ENCODE measurements at places on chromosomes 12 and 14.

GRCh38 chr14:30921305-30921704 is 46.9 kb downstream of the COCH start:
- DNase-seq, result no peak

DNA sequence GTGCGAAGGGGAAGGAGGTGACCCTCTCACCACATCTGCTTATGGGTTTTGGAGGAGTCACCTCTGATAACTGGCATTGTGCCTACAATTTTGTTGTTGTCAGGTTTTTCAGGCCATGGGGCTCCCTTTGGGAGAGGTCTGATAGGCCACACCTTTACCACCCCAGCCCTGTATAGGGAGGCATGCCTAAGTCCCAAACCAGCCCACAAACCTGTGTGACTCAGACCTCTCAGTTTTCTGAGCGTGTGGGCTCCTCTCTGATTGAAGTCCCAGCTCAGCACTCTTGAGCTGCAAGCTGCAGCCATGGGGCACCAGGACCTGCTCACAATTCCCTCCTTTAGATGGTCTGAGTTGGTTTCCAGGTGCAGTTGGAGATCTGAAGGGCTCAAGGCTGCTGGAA is 1429.3 kb upstream of the TMEM132C start:
- DNase-seq, result no peak

DNA sequence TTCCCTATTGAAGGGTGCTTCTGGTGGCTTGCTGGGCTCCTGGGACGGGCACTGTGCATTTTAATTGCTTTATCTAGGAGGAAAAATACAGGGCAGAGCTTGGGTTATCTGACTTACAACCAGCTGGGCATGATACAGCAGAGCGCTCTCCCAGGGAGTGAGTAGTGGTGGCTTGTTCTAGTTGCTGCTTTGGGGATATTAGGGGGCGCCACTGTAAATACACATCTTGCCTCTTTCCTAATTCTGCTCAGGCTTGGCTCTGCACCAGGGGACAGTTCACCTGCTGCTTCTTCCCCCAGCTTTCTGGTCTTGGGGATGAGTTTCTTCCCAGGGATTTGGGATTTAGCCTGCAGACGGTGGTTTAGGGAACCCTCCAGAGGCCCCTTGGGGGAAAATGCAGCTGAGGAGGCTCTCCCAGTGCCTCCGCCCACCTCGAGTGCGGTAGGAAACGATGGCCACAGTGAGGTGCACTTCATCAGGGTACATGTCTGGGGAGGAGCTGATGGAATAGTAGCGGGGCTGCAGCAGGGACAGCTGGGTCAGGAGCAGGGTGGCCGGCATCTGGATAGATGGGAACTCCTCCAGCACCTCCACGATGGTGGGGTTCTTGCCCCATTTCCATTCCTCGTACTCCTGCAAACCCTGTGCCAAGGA is 36.9 kb upstream of the FBXO21 start:
- no peak for DNase-seq

GRCh38 chr14:75566321-75566720 is 12.1 kb upstream of the FLVCR2 start:
- no peak for DNase-seq

- no peak for DNase-seq
Measured at GRCh38 chr12:65667932-65668331, 156.4 kb upstream of the HMGA2 start.

DNA sequence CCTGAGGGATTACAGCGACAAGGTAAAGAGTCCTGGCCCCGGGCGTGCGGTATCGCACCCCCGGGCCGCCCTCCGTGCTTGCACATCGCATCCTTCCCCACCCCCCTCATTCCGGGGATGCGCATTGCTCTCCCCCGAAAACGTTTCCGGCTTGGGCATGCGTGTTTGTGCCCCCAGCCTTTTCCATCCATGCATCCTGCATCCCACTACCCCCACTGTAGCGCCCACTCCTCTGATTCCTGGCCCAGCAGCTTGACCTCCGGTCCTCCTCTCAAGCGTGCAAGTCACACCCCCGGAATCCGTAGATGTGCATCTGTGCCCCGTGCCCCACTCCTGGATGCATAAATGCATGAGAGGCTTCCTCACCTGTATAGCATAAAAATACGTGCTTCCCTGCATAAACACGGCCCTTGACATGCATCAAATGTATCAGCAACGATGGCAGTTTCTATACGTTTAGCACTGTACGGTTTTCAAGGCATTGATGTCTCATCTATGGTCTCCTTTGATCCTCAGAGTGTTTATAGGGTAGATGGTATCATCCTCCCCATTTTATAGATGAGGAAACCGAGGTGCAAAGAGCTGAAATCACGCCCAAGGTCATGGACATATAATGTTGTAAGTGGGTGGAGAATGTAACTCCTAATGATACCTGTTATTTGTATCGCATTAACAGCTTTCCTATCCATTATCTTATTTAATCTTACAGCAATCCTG is 484 bp downstream of the RIC8B start:
- no peak for DNase-seq

DNA sequence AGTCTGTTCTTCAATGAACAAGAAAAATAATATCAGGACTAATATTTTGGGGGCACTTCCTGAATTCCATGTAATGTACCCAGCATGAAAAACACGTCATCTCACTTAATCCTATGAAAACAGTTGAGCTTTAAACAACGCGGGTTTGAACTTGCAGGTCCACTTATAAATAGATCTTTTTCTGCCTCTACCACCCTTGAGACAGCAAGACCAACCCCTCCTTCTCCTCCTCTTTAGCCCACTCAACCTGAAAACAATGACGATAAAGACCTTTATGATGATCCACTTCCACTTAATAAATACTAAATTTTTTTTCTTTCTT is 203.9 kb upstream of the KRR1 start:
- no peak for DNase-seq

DNA sequence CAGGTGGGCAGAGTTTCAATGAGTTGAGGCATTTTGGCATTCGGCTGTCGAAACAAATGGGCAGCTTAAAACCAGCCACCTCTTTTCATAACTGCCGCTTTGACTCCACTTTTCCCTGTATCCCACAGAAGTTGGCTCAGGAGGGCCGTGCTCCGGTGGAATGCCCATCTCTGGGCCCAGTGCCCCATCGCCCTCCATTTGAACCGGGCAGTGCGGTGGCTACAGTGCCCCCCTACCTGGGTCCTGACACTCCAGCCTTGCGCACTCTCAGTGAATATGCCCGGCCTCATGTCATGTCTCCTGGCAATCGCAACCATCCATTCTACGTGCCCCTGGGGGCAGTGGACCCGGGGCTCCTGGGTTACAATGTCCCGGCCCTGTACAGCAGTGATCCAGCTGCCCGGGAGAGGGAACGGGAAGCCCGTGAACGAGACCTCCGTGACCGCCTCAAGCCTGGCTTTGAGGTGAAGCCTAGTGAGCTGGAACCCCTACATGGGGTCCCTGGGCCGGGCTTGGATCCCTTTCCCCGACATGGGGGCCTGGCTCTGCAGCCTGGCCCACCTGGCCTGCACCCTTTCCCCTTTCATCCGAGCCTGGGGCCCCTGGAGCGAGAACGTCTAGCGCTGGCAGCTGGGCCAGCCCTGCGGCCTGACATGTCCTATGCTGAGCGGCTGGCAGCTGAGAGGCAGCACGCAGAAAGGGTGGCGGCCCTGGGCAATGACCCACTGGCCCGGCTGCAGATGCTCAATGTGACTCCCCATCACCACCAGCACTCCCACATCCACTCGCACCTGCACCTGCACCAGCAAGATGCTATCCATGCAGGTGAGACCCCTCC is 5.0 kb upstream of the RNU7-1 start:
- DNase-seq, result no peak

- no peak for DNase-seq
Measured at GRCh38 chr12:125387206-125387605, 322.0 kb downstream of the AACS start.

- DNase-seq, result no peak
Measured at GRCh38 chr12:15171012-15171655, 50.1 kb downstream of the RERG start.

- no peak for DNase-seq
Measured at GRCh38 chr14:95513291-95513690, 3.2 kb downstream of the SYNE3 start.

- DNase-seq, result no peak
Measured at GRCh38 chr12:93191956-93192355, 185.8 kb upstream of the NUDT4 start.

- DNase-seq, result no peak
Measured at GRCh38 chr12:86456776-86457175, 200.6 kb upstream of the MGAT4C start.

DNA sequence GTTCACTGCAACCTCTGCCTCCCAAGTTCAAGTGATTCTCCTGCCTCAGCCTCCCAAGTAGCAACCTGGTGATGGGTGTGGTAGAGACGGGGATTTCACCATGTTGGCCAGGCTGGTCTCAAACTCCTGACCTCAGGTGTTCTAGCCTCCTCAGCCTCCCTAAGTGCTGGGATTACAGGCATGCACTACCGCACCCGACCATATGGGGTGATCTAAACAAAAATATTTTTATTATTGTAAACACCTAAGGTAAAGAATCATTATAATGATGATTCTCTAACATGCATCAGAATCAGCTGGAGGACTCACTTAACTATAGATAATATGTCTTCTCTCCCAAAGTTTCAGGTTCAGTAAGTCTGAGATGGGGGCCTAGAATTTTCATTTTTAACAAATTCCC is 96.2 kb upstream of the ALG10 start:
- no peak for DNase-seq

GRCh38 chr12:127677537-127678131 is 589.3 kb upstream of the TMEM132C start:
- DNase-seq, result peak; percentile 33

DNA sequence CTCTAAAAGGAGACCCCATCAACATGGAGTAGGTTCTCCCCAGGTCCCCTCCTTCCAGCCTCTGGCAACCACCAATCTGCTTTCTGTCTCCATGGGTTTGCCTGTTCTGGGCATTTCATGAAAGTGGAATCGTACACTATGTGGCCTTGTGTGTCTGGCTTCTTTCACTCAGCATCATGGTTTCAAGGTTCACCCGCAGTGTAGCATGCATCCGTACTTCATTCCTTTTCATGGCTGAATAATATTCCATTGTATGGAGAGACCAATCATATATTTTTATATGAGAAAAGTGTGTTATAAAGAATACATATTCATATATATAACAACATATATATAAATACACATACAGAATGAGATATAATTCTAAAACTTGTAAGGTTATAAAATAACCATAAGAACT is 19.8 kb downstream of the NCOR2 start:
- DNase-seq, result no peak

DNA sequence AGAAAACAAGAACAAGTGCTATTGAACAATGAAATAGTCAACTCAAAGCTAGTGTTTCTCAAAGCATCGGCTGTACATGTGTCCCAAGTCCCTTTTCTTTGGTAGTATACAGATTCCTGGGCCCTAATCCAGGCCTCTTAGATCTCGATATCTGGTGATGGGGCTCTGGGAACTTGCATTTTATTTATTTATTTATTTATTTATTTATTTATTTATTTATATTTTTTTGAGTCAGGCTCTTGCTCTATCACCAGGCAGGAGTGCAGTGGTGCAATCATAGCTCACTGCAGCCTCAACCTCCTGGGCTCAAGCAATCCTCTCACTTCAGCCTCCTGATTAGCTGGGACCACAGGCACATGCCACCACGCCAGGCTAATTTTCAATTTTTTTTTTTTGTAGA is 17.1 kb downstream of the SYNDIG1L start:
- DNase-seq, result no peak

DNA sequence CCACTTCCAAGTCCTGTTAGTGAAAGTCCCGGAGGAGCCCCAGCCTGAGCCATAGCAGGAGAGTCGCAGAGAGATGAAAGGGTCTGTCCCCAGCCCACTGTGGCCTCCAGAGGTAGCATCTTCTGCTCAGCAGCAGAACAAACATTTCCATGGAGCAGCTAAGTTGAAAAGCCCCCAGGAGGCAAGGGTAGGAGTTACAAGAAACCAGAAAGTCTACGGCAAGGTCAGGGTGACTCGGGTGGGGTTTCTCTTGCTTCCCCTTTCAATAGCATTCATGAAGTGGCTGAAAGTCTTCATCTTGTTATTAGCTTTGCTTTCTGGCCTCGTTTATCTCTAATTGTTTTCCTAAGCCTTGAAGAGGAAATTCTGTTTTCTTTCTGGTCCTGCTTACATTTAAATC is 151.2 kb upstream of the DIO3 start:
- DNase-seq, result no peak

DNA sequence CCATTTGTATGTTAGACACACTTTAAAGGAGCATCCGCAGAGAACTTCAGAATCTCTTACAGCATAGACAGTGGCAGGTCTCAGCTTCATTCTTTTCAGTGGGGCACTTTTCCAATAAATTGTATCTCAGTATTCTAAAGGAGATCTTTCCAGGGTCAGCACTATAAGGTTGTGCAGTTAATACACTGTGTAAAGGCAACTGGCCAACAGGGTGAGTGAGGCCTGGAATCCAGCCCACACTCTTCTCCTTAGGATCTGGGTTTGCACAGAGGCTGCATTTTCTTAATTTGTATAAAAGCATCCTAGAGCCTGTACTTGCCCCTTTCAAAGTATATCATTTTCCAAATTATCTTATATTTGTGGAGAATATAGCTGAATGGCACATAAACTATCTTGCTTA is 94.2 kb downstream of the MYF5 start:
- DNase-seq, result no peak

DNA sequence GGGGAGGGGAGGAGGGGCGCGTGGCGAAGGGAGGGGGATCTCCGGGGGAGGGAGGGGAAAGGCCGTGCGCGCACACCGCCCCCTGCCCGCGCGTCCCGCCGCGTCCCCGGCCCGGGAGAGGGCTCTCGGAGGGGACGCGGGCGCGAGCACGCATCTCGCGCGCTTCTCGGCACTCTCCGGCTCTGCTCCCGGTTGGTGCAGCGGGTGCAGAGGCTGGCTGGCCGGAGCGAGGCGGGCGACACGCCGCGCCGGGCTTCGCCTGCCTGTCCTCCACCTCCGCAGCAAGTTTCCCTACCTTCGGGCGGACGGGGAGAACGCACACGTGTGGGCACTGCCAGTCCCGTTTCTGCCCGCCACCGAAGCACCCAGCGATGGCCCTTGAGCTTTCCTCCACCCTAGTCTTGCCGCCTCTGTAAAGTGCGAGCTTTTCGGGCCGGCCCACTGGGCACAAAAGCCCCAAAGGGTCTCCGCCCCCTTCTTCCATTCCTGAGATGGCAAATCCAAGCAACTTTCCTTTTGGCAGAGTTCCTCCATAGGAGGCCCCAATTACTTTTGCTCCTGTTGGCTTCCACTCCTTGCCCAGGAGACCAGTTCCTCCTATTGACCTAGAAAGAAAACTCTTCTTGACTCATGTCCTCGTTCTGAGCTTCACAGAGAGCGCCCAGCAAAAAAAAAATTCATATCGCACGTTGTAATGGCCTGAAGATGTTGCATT is 363 bp upstream of the CSAD start:
- DNase-seq, result peak; percentile 70

Measured in mammary epithelial cell (primary cell).